IMR-90 (cell line): ENCODE measurements at places on chromosomes 3 and 15. TPM values are rescaled to one million over a fixed set of nuclear protein-coding genes. Genes with fewer than 3 reads are reported as not detected.

GRCh38 chr3:196275126-196275525 is 12.4 kb downstream of the PCYT1A start:
- H3K27ac ChIP-seq: no peak overlapping the region
- H3K4me1 ChIP-seq: peaks cover 4% of the 10 kb centered on the region
- no peaks in the 10 kb centered on the region for H3K27me3 ChIP-seq

GRCh38 chr3:177770383-177771230 is 573.3 kb upstream of the TBL1XR1 start:
- no peak overlapping the region for H3K4me3 ChIP-seq
- H3K36me3 ChIP-seq: no peaks in the 10 kb centered on the region
- peaks cover 4% of the 10 kb centered on the region; the same call in 1 of the 2 replicates for H3K4me1 ChIP-seq

DNA sequence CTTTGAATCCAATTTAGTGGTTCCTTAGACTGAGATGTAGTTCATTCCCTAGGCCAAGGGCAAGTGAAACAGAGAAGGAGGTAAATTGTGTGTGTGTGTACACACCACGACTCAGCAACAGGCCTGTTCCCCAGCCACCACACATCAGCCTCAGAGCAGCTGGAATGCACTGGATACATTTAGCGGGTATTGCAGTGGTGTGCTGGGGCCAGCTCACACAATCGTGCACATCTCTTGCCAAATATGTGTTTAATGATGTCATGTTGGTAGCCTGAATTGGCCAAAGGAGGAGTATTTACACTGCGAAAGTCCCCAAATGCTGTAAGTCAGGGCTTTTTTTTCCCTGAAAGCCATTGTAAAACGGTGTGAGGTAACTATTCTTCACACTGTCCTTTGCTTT is 82.3 kb downstream of the RBPMS2 start:
- peaks cover 38% of the 10 kb centered on the region for H3K36me3 ChIP-seq
- DNase-seq: peak; percentile 95
- H3K4me3 ChIP-seq: no peak overlapping the region
- H3K27me3 ChIP-seq: no peaks in the 10 kb centered on the region
- H3K4me1 ChIP-seq: peaks cover 11% of the 10 kb centered on the region

The CLEC3B gene
- 13.2 and 13.8 TPM in 2 replicates for polyA plus RNA-seq

- no peak overlapping the region for H3K4me3 ChIP-seq
- peaks cover 25% of the 10 kb centered on the region for H3K4me1 ChIP-seq
- no peak overlapping the region for H3K27ac ChIP-seq
- H3K27me3 ChIP-seq: no peaks in the 10 kb centered on the region
Observed at GRCh38 chr3:66407611-66408218, 93.1 kb downstream of the LRIG1 start.

- H3K27ac ChIP-seq: peak overlapping the region; percentile 91
- H3K4me1 ChIP-seq: peaks cover 23% of the 10 kb centered on the region
- peaks cover 8% of the 10 kb centered on the region for H3K36me3 ChIP-seq
- H3K4me3 ChIP-seq: peak overlapping the region; percentile 95
Observed at GRCh38 chr15:70854666-70854976, 664 bp upstream of the LARP6 start.

The ZNF860 gene
- polyA plus RNA-seq: 0.07 and 0.26 TPM in 2 replicates

DNA sequence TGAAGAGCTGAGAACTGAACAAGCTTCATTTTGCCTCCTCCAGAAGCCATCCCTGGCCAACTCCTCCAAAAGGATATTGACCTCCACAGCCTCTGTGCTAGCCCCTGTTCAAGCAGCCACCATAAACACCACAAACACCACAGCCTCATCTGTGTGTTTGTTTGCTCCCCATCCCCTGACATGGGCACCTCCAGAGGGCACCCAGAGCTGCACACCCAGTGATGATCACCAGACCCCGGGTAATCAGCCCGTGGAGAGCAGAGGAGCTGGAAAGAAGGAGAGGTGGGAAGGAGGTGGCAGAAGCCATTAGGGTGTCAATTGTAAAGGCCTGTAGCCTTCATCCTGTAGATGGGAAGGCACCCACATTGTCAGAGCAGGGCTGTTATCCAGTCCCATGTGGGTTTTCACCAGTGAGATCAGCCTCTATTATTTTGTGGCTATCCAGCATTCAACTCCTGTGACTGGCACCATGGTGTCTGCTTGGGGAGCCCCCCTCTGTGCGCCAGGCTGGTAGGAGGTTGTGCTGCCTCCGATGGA is 6.8 kb upstream of the WNT7A start:
- no peaks in the 10 kb centered on the region for H3K4me1 ChIP-seq
- H3K27me3 ChIP-seq: no peaks in the 10 kb centered on the region
- no peak overlapping the region for H3K4me3 ChIP-seq

- peaks cover 42% of the 10 kb centered on the region for H3K27me3 ChIP-seq
- H3K36me3 ChIP-seq: no peaks in the 10 kb centered on the region
- no peak for DNase-seq
- no peaks in the 10 kb centered on the region for H3K4me1 ChIP-seq
Observed at GRCh38 chr3:127477396-127477795, 113.1 kb downstream of the TPRA1 start.

DNA sequence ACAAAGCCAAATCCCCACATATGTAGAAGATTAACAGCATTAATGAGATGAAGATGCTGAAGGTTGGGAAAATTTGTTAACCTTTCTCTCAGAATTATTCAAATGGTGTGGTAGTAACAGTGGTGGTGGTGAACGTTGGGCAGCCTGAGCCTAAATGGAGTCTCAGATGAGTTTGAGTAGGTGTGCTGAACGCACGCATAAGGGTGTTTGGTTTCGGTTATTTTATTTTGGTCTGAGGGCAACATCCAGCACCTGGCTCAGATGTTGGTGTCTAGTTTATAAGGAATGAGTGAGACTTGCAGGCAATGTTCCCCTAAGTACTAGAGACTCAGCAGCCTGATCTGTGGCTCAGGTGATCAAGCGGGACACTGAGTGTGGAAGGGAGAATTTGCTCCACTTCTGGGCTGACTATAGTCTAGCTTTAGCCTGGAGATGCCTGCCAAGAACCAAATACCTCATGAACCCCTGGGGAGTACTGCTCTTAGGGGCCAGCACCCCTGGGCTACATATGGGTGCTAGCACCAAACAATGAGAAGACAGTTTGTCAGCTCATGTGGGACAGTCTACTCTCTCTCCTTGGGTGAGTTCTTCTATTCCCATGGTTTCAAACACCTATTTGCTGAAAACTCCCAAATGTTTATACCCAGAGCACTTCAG is 39.5 kb upstream of the ATP2C1 start:
- peaks cover 2% of the 10 kb centered on the region for H3K27me3 ChIP-seq
- H3K36me3 ChIP-seq: no peaks in the 10 kb centered on the region
- H3K27ac ChIP-seq: no peak overlapping the region

GRCh38 chr3:172142864-172143451 is 103.6 kb downstream of the FNDC3B start:
- no peak overlapping the region for H3K4me3 ChIP-seq
- peaks cover 17% of the 10 kb centered on the region for H3K4me1 ChIP-seq
- H3K27me3 ChIP-seq: no peaks in the 10 kb centered on the region
- DNase-seq: no peak
- peak overlapping the region; percentile 87 for H3K27ac ChIP-seq
- H3K36me3 ChIP-seq: peaks cover 6% of the 10 kb centered on the region

DNA sequence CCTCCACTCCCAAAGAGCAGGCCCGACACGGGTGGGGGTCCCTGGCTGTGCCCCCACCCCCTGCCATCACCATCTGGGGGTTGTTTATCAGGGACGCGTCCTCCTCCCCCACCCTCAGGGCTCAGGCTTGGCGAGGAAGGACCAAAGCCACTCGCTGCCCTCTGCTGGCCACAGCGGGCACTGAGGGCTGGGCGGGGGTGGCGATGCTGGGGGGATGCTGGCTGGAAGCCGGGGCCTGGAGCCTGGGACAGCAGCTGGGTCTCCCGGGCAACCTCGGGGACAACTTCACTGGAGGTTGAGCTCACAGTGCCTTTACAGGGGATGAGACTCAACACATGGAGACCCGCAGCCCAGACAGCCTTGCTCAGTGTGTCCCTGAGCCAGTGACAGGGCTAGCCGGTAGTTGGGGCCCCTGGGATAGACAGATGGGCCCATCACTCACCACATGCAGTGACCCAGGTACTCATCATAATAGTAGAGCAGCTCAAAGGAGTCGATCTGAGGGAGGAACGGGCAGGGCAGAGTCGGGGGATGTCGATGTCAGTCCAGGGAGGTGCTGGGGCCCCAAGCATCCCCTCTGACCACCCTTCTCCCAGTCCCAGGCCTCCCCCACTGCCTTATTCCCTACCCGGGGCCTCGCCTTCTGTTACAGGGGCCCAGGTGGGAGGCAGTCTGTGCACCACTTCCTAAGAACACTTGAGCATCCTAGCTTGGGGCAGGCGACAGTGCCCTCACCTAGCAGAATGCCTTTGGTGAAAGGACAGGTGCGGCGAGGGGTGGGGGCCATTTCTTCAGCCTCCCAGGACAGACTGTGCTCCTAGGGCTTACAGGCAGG is 5.9 kb upstream of the CALML4 start:
- H3K4me3 ChIP-seq: no peak overlapping the region
- no peaks in the 10 kb centered on the region for H3K27me3 ChIP-seq
- 0 out of 2 replicates have a peak, but pooled peaks cover 2% of the 10 kb centered on the region for H3K36me3 ChIP-seq
- peaks cover 3% of the 10 kb centered on the region; the same call in 1 of the 2 replicates for H3K4me1 ChIP-seq
- peak overlapping the region; percentile 4; the same call in 1 of the 2 replicates for H3K27ac ChIP-seq

The TMCO5A gene
- polyA plus RNA-seq: not detected in 2 replicates

GRCh38 chr3:17986348-17986816 is 244.0 kb upstream of the TBC1D5 start:
- H3K4me1 ChIP-seq: no peaks in the 10 kb centered on the region
- H3K27ac ChIP-seq: no peak overlapping the region
- H3K4me3 ChIP-seq: no peak overlapping the region

The PATL2 gene
- polyA plus RNA-seq: 0.10 and 0.14 TPM in 2 replicates

DNA sequence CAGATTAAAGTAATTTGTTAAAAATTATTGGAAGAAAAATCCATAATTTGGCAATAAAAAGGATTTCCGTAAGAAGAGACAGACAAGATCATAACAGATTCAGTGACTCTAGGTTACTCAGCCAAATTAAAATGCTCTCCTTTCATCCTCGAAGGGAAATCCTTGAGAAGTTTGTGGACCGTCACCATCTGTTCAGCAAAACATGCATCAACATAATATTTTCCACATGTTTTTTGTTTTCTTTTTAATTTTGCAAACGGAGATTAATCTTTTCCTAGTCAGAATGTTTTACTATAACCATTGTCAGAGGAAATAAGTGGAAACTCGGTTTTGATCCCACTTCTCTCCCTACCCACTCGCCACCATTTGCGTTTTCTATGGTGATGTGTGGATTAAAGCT is 128.3 kb downstream of the TMCO5A start:
- H3K27ac ChIP-seq: no peak overlapping the region
- no peak overlapping the region for H3K4me3 ChIP-seq
- no peaks in the 10 kb centered on the region for H3K27me3 ChIP-seq
- no peaks in the 10 kb centered on the region for H3K36me3 ChIP-seq
- peaks cover 5% of the 10 kb centered on the region for H3K4me1 ChIP-seq

DNA sequence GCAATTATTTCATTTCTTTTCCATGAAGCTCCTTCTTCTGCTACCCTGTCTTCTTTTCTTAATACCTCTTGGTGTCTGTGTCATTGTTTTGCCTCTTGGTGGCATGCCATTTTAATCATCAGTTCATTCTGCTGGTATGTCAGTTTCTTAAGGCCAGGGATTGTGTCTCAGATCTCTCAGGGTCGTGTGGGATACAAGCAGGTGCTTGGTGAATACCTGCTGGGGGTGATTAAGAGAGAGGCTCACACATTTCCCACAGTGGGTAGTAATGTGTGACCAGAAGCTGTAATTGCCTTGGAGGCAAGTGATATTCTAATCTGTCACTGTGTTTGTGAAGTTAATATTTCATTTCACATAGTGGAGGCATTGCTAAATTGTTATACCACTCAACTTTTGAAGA is 361.4 kb upstream of the TRIM42 start:
- DNase-seq: no peak
- no peak overlapping the region for H3K4me3 ChIP-seq
- no peaks in the 10 kb centered on the region for H3K4me1 ChIP-seq
- H3K27me3 ChIP-seq: no peaks in the 10 kb centered on the region

The FBXO40 gene
- not detected in 2 replicates for polyA plus RNA-seq

GRCh38 chr3:113602256-113602655 is 69.9 kb downstream of the SIDT1 start:
- H3K27me3 ChIP-seq: peaks cover 18% of the 10 kb centered on the region
- peaks cover 3% of the 10 kb centered on the region; the same call in 1 of the 2 replicates for H3K4me1 ChIP-seq
- no peak overlapping the region for H3K27ac ChIP-seq
- H3K4me3 ChIP-seq: no peak overlapping the region
- no peaks in the 10 kb centered on the region for H3K36me3 ChIP-seq

DNA sequence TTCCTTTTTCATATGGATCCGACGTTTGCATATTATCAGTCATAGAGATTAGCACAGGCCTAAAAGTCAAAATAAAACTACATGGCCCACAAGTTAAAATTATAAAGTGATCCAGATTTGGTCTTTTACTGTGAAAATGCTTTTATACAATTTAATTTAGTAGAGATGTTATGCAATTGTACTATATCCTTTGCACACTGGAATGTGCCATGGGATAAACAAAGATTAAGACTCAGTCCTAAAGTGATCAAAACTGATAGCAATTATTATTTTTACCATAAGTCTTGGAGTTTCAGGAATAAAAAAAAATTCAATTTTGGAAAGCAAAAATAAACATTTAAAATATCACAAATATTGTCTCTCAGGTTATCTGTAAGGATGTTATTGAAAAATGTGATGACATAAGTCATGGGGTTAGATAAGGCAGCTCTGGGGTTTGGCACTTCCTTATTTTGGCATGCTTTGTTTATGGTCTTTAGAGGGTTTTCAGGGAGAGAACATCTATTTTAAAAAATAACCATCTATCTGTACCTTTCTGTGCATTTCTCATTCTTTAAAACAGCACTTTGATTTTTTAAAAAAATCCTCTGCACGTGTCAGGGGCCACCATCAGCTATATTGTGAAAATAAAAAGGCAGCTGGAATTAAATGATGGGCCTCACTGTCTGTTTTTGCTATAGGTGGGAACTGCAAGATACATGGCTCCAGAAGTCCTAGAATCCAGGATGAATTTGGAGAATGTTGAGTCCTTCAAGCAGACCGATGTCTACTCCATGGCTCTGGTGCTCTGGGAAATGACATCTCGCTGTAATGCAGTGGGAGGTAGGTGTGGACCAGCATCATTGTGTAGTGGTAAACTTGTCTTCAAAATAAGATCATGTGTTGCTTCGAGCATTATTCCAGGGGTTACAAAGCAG is 67.3 kb downstream of the TGFBR2 start:
- DNase-seq: no peak
- peaks cover 45% of the 10 kb centered on the region for H3K36me3 ChIP-seq
- peak overlapping the region; percentile 1; the same call in 1 of the 2 replicates for H3K27ac ChIP-seq
- no peaks in the 10 kb centered on the region for H3K27me3 ChIP-seq
- H3K4me1 ChIP-seq: peaks cover 3% of the 10 kb centered on the region

GRCh38 chr15:39243396-39243795 is 337.5 kb upstream of the THBS1 start:
- H3K27ac ChIP-seq: no peak overlapping the region
- H3K27me3 ChIP-seq: no peaks in the 10 kb centered on the region
- H3K36me3 ChIP-seq: no peaks in the 10 kb centered on the region
- H3K4me3 ChIP-seq: no peak overlapping the region
